ENCODE measurements at places on chromosomes 5 and 9.

DNA sequence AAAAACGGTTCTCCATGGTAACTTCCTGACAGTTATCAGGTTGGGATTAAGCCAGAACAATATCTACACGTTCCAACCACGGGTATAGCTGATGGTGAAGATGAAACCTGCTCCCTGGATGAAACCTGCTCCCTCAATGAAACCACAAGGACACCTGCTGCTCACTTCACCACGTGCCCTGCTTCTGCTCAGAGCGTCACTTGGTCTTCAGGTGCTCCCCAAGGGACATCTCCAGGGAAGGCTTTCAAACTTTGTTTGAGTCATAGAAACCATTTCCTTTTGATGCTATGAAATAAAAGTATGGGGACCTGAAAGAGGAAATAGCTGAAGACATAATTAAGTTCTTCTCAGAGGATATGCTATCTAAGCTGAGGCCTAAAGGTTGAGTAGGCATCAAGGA, 242.4 kb downstream of the MED10 start:
- no peak for DNase-seq

DNA sequence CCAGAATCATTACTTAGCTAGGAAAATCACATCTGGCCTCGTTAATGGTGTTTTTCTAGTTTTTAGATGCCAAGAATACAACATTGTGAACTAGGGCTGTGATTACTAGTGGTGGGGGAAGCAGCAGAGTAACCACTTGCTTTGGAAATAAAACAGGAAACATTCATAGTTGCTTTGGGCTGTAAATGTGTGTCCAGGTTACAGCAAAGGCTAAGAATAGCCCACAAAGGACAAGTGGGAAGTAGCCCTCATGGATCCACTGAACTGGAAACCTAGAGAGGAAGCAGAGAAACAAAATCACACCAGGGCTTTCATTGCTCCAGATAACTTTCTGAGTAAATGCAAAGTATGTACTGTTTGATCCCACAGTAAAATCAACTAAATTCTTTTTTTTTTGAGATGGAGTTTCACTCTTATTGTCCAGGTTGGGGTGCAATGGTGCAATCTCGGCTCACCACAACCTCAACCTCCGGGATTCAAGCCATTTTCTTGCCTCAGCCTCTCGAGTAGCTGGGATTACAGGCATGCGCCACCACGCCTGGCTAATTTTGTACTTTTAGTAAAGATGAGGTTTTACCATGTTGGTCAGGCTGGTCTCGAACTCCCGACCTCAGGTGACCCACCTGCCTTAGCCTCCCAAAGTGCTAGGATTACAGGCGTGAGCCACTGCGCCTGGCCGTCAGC, 56.2 kb upstream of the TNFSF15 start:
- no peak for DNase-seq

DNA sequence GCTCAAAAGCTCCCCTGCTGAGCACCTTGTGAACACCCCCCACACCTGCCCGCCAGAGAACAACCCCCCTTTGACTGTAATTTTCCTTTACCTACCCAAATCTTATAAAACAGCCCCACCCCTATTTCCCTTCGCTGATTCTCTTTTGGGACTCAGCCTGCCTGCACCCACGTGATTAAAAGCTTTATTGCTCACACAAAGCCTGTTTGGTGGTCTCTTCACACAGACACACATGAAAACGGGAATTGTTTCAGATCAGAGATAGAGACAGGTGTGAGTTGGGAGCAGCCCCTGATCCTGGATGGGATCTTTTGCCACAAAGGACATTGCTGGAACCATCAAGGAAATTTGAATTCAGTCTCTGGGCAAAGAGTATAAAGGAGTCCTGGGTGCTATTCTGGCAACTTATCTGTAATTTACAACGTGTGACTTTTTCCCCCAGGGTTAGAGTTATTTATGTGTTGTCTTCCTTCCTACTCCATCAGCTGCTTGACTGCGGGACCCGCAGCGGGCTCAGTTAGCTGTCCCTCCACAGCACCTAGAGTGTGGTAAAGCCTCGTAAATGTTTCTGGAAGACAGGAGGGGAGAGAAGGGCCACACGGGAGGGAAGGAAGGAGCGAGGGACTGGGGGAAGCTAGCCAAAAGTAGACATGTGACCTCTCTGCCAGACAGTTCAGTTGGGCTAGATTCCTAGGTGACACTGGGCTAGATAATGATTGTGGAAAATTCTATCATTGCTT, 437.0 kb downstream of the ZNF608 start:
- DNase-seq, result no peak

- no peak for DNase-seq
Observed at GRCh38 chr5:150147670-150148069, 8.0 kb downstream of the PDGFRB start.

GRCh38 chr5:73480500-73480899, 17.7 kb upstream of the BTF3 start:
- DNase-seq, result no peak

- no peak for DNase-seq
Observed at GRCh38 chr5:180636016-180636402, 13.4 kb downstream of the FLT4 start.

DNA sequence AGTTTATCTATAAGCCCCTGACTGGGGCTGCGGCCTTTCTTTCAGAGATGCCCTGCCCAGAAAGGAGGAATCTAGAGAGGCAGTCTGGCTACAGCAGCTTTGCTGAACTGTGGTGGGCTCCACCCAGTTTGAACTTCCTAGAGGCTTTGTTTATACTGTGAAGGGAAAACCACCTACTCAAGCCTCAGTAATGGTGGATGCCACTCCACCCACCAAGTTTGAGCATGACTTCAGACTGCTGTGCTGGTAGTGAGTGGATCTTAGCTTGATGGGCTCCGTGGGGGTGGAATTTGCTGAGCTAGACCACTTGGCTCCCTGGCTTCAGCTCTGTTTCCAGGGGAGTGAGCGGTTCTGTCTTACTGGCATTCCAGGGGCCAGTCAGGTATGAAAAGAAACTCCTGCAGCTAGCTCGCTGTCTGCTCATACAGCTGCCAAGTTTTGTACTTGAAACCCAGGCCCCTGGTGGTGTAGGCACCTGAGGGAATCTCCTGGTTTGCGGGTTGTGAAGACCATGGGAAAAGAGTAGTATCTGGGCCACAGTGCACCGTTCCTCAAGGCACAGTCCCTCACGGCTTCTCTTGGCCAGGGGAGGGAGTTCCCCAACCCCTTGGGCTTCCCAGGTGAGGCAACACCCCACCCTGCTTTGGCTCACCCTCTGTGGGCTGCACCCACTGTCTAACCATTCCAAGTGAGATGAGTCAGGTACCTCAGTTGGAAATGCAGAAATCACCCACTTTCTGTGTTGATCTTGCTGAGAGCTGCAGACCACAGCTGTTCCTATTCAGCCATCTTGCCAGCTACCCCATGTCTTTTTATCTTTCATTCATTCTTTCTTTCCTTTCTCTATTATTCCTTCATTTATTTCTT, 211.8 kb upstream of the C9orf72 start:
- no peak for DNase-seq

DNA sequence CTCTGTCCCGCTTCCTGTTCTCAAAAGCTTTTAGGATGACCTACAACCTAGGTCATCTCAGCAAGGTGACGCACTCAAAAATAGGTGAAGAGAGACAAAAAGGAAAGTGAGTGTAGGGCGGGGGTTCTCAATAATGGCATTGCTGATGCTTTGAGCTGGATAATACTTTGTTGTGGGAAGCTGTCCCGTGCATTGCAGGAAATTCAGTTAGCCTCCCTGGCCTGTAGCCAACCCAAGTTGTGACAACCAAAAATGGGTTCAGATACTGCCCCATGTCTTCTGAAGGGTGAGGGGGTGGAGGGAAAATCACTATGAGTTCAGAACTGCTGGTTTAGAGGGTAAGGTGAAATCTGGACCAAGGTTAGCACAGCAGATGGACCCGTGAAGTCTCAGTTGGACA, 151.4 kb downstream of the MAST4 start:
- DNase-seq, result no peak

GRCh38 chr5:124660229-124661093, 86.0 kb downstream of the ZNF608 start:
- no peak for DNase-seq

DNA sequence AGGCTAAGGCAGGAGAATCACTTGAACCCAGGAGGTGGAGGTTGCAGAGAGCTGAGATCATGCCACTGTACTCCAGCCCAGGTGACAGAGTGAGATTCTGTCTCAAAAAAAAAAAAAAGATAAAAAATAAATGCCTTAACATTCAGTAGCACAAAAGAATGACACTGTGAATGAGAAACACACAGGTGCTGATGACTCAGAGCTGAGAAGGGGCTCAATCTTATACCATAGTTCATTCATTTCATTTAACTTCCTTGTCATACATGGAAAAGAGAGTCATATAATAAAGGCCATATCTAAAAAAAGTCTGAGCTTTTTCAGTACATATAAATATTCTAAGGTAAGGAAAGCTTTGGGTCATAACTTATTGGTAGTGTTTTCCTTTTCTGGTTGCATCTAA, 40.6 kb downstream of the WWC1 start:
- DNase-seq, result no peak

DNA sequence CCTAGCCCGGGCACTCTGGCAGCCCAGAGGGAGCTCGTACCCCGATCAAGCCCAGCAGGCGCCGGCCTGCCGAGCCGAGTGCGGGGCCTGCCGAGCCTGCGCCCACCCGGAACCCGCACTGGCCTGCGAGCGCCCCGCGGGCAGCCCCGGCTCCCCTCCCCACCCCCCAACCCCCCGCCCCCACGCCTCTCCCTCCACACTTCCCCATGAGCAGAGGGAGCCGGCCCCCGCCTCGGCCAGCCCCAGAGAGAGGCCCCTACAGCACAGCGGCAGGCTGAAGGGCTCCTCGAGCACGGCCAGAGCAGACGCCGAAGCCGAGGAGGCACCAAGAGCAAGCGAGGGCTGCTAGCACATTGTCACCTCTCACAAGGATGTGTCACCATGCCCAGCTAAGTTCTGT, 36.2 kb upstream of the CCDC180 start:
- no peak for DNase-seq

- DNase-seq, result no peak
Observed at GRCh38 chr5:66538531-66538930, 57.7 kb upstream of the MAST4 start.

DNA sequence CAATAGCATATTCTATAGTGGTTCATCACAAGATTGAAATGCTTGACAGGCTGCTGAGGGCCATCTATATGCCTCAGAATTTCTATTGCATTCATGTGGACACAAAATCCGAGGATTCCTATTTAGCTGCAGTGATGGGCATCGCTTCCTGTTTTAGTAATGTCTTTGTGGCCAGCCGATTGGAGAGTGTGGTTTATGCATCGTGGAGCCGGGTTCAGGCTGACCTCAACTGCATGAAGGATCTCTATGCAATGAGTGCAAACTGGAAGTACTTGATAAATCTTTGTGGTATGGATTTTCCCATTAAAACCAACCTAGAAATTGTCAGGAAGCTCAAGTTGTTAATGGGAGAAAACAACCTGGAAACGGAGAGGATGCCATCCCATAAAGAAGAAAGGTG, 43.8 kb downstream of the GCNT1 start:
- DNase-seq, result no peak

DNA sequence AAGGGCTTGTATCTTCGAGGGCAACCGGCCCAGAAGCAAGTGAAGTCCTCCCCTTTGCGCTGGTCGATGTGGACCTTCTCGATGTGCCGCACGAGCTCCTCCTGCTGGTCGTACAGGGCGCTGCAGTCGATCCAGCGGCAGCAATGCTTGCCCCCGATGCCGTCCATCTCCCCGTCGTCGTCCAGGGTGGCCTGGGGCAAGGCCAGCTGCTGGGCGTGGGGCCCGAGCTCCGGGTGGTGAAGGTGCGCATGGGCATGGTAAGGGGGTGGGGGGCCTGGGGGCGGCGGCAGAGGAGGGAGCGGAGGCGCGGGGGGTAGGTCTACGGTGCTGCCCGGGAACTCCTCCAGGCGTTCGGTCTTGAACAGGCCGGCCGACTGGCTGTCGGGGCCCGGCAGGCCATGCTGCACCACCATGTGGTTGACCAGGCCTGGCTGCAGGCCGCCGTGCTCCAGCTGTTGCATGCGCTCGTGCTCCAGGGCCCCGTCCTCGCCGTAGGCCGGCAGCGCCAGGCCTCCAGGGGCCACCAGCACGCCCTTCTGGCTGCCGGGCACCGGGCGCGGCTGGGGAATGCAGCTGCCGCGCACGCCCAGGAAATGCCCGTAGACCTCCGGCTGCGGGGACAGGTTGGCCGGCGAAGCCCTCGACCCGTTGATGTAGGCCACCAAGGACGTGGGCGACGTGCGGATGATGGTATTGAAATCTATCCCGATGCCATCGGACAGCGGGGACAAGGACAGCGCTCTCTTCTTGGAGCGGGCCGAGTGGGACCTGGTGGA, 181.8 kb downstream of the GLIS3 start:
- DNase-seq, result peak; percentile 13

DNA sequence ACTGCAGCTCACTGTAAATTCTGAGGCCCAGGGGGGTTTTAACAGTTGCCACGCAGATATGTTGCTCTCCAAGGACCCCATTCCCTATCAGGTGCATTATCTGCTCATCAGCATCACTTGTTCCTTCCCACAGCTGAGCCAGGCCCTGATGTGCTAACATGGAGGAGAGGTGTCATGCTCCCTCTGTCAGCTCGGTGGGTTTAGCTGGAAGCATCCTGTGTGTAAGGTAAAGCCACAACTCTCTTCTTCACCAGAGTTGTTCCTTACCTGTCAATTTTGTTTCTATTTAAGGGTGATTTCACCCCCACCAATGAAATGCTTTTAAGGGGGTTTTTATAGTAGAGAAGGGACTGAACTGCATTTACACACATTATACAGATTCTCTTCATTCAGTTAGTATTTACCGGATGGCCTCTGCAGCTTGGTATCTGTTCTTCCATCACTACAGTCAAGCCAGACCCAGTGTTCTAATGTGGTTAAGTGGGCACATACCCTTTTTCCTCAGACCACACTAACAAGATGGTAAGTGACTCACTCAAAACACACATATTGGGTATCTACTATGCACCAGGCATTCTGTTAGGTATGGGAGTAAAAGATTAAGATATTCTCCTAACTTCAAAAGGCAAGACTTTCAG, 205.4 kb downstream of the DCP2 start:
- DNase-seq, result no peak

GRCh38 chr9:4620057-4620765, 41.9 kb upstream of the PLPP6 start:
- no peak for DNase-seq
